ENCODE measurements at places on chromosomes 6 and 20.

DNA sequence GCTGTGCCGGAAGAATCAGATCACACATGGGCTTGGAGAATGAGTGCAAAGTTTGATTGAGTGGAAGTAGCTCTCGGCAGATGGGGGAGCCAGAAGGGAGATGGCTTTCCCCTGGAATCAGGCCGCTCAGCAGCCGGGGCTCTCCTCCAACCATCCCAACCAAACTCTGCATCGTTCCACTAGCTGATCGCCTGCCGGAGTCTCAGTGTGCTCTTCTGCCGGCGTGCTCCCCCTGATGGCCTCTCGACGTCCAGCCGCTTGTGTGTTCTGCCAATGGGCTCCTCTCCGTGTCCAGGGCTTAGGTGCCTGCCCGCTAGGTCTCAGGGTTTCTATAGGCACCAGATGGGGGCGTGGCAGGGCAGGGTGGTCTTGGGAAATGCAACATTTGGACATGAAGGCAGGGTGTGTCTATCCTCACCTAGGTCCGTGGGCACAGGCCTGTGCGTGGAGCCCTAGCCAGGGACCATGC is 4.9 kb upstream of the BIRC7 start:
- no peak for DNase-seq

GRCh38 chr6:134722200-134722870 is 227.6 kb downstream of the ALDH8A1 start:
- DNase-seq: no peak

GRCh38 chr6:11869672-11870340 is 91.2 kb upstream of the ADTRP start:
- no peak for DNase-seq

- DNase-seq: no peak
Observed at GRCh38 chr20:38986663-38987062, 24.5 kb downstream of the DHX35 start.

GRCh38 chr6:43494766-43495165 is 15.4 kb downstream of the LRRC73 start:
- no peak for DNase-seq

DNA sequence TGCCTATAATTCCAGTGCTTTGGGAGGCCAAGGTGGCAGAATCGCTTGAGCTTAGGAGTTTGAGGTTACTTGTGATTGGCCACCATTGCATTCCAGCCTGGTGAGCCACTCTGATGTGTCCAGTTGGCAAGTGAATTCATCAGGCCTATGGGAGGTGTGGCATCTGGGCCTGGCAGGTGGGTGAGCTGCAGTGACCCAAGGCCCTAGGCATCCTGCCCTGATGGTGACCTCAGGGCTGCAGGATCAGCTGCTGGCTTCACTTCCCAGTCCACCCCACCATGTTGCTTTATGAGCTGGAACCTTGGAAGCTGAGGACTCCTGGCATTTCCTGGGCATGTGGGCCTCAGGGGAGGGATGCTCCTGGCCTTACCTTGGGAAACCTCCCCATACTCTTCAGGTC is 20.5 kb downstream of the RSPH9 start:
- DNase-seq: no peak

DNA sequence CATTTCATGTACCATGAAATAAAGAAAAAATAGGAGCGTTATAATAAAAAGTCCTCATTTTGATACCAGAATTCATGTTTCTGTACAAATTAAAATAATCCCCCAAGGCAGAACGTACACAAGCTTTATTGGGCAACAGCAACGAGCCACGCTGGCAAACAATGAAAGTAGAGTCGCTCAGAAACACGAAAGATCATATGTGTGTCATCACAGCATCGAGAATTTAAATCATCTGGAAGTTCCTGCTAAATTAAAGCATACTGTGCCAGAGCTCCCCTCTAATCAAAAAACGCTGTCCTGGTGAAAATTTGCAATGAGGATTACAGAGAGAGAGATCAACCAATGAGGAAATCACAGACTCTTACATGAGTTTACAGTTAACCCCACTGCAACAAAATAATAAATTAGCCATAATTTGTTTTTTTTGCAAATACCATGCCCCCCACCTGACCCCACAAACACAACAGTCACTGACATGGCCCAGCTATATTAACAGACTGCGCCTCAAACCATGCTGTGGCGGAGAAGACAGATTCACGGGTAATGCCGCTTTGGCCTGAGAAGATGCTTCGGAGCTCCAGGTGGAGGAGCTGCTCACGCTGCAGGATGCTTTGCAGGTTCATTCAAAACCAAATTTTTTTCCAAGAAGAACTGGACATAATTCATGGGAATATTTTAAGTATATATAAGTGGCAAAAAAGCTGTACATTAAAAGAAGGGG is 54.3 kb upstream of the NFATC2 start:
- no peak for DNase-seq

- no peak for DNase-seq
Observed at GRCh38 chr6:11778648-11779328, at the start of gene ADTRP. Gene ADTRP, minus strand, starts transcription at chr6:11778803. Its CDS starts 44 bp downstream, at chr6:11778759.
